ENCODE measurements at places on chromosomes 5 and 9.

DNA sequence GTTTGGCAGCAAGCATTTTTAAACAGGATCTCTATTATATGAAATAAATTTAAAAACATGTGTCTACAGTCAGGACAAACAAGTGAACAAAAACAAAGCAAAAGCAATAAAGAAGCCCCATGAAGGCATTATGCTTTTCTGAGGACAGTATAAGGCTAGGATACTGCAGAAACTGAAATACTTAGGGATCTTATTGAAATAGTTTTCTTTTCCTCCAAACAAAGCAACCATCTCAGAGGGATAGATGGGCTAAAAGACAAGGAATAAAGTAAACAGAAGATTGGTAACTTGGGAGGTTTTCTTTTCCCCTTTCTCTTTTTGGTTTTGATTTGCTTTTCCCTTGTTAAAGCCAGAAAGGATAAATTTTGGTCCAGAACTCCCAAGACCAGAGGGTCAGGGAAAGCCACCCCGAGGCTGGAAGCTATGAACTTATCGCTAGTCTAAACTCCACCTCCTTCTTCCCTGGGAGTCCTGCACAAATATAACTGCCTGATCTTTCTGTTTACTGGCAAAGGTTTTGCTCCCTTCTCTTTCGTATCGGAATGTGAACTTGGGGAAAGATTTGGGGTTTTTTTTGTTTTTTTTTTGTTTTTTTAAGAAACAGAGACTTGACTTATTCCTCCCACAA, 164.0 kb downstream of the GHR start:
- DNase-seq = no peak

DNA sequence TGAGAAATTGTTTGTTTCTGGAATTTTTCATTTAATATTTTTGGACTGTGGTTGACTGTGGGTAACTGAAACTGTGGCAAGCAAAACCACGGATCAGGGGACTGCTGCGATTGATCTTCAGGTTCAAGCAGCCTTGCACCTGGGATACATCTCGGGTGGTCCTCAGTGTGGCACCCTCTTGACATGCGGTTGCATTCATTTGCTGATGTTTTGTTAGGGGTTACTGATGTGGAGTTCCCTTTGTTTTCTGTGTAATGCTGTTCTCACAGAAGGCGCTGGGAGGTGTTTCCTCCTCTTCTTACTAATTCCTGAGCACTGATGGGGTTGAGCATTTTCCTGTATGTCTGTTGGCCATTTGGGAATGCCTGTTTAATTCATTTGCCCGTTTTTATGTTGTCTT, 60.4 kb downstream of the EHMT1 start:
- DNase-seq = peak; percentile 70

DNA sequence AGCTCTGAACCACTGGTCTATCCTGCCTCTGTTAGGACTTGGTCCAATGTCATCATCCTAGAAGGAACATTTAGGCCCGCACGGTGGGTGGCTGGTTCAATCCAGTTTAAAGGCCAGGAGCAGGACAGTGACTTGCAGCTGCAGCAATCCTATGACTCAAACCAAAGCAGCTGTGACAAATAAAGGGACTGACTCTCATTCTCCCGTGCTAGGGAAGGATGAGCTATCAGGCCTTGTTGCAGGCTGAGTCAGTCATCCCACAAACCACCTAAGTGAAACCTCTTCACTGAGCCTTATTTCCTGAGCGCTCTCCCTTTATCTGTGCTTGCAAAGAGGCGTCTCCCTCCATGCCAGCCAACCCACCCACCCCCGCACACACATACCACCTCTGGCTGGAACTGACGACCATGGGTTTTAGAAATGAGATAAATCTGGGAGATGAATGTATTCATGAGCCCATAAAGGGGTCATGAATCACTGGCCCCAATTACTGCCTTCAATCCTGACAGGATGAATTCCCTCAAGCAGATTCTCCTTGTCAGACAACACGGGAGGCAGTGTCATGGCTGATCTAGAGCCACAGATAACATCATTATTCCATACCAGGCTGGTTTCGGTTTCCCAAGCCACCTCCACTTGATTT, 93.4 kb downstream of the KCNIP1 start:
- DNase-seq = no peak

DNA sequence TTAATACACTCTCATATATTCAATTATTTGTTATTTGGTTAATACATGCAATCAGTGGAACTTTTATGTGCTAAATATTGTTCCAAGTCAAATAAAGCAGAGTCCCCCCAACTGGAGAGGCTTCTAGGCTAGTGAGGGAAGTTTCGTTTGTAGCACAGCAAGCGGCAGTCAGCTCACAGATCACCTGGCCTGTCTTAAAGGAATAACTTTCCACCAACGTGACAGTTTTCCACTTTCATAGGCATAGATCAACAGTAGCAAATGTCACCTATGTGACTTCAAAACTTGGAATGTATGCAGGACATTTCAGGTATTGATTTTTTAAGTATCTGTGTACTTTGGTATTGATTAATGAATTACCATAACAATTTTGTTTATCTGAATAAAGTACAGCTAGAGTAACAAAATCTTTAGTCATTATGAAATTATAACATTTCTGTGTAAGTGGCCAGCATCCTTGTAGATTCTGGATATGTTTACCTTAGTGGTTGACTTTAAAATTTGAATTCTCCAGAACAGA, 129.7 kb upstream of the VCAN start:
- no peak for DNase-seq

GRCh38 chr5:15495026-15495425, 5.0 kb upstream of the FBXL7 start:
- DNase-seq = no peak

GRCh38 chr5:151015974-151016587, 4.3 kb upstream of the GPX3 start:
- DNase-seq = no peak

DNA sequence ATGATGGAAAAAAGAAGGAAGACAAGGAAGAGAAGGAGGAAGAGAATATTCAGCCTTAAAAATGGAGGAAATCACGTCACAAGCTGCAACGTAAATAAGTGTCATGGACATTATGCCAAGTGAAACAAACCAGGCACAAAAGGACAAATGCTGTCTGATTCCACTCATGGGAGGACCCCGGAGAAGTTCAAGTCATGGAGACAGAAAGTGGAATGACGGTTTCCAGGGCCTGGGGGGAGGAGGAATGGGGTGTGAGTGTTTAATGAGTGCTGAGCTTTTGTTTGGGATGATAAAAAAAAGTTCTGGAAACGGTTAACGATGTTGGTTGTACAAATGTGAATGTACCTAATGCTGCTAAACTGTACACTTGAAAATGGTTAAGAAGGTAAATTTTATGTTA, 439.5 kb downstream of the GADD45G start:
- peak; percentile 21 for DNase-seq

GRCh38 chr9:90018688-90019087, 413.9 kb downstream of the GADD45G start:
- DNase-seq = no peak

DNA sequence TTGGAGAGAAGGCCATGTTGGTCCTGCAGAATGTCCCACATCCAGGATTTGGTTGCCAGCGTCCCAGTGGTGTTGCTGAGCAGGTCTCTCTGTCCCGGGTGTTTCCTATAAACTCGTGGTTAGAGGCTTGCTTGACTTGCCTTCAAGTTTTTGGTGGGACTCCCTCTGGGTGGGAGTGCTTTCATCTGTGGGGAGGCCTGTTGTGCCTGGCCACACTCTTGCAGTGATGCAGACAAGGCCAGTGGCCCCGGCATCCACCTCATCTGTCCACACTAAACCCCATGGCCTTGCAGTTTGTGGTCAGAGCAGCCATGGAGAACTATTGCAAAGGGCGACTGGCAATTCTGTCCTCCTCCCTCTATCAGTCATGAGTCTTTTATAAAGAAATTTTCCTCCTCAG, 71.8 kb downstream of the PHF2 start:
- DNase-seq = no peak

GRCh38 chr5:92460505-92460904, 1077.4 kb upstream of the ARRDC3 start:
- DNase-seq = no peak

GRCh38 chr5:96447949-96448348, 14.9 kb upstream of the PCSK1 start:
- DNase-seq = no peak

DNA sequence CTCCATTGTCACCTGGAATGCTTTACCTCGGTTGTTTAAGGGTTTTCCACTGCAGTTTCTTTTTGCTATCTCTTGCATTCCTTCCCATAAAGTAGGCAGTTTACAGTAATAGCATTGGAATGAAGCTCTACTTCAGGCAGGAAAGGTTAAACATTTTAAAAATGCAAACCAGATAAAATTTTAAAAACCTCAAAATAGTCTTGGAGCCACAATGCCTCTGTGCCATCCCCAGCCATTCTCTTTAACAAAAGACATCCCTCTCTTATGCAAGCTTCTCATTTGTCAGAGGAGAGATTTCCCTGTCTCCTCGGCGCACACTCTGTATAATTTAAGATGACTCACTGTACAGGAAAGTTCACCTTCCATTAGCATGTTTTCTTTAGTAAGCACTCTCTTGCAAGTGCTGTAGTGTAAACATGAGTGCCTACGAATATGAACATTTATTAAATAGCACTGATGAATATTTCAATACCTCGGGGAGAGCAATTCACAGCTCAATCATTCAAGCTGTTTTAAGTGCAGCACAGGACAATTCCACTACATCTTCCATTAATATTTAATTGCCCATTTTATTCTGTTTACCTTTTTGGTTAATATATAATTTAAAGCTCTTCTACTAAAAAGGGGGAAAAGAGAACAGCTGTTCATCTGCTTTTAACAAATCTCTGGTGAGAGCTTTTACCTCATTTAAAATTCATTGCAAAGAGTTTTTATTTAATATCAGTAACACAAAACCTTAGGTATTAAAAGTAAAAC, 343.6 kb downstream of the SPATA31D1 start:
- no peak for DNase-seq

GRCh38 chr9:129109952-129110739, 447 bp downstream of the CRAT start:
- no peak for DNase-seq

DNA sequence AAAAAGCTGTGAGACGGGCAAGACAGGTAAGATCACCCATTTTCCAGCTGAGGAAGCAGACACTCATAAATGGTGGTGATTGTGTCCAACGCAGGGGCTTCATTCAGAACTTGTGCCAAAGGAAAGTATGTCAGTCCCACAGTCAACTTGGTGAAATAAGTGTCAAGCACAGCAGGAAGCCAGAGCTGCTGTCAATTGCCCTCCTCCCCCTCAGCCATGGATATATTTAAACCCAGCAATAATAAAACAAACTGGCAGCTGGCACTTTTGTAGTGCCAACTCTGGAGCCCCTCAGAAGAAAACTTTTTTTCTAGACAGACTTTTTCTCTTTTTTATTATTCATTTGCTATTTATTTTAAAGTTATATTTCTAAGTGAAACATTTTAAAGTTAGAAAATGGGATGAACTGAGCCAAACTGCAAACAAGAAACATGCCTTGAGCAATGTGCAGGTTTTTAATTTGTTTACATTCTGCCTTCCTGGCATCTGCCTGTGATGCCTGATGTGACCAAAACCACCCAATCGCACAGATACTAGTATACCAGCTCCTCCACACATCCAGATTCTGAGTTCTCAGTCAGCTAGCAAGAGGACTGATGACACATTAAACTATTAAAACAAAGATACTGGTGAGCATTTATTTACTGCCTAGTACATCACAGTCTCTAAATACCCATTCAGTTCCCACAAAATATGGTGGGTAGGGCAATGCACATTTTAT, 17.0 kb downstream of the DMAC1 start:
- no peak for DNase-seq

- DNase-seq = no peak
Measured at GRCh38 chr9:121271368-121272341, 3.7 kb downstream of the GSN start.

DNA sequence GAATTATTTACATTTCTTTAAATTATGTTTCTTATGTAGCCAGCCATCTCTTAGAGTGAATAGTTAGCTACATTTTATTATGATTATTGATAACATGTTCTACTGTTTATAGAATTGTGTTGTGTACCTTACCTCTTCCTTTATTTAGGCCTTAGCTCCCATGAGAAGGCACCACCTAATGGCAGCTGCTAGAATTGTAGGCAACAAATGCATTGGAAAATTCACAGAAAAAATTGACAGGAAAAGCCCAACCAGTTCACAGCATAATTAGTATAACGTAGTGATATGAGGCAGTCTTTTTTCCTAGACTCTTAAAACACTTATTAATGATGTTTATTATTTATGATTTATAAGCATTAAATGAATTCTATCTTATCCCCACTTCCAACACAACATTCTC, 175.8 kb downstream of the WDR70 start:
- DNase-seq = peak; percentile 66

GRCh38 chr9:74173284-74173683, 323.9 kb upstream of the RORB start:
- DNase-seq = no peak

GRCh38 chr9:131179561-131180219, 54.3 kb downstream of the NUP214 start:
- no peak for DNase-seq

DNA sequence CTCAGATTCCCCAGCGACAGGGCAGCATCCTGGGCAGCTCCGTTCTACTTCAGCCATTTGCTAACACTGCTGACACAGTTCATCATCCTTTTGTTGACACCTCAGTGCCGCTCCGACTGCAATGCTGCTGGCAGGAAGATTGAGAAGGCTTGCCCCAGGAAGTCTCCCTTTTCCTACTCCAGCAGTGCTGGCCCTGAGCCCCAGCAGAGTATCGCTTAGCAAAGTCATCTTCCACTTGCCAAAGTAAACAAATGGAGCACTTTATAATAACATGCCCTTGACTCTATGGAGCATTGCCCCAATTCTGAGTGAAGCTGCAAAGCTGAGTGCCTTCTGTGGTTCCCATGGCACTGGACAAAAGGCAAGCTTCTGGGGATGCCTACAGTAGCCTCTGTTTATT, 32.2 kb downstream of the PRLR start:
- no peak for DNase-seq

DNA sequence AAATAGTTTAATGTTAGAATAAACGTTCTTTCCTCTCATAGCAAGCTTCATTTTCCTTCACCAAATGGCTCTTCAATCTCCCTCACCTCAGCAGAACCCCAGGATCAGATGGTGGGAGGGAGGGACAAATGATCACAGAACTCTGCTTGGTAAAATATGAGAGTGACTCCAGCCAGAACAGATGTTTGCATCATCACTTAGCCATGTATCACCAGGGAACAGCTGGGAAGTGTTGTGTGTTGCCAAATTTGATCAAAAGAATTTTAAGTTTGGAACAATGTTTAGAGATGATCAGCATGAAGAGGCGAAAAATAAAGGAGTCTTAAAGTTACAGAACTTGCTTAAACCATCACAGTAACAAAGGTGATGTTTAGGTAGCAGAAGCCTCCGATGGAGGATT, 115.7 kb downstream of the FRMD3 start:
- DNase-seq = no peak

Measured in endodermal cell (in vitro differentiated cells).